ENCODE measurements at places on chromosomes 2 and 18.
A peak's percentile ranks its signal among the peaks of the same experiment; 100 is the strongest.

GRCh38 chr2:166042356-166042755 lies 85.5 kb downstream of the SCN1A start:
- no peak for DNase-seq

DNA sequence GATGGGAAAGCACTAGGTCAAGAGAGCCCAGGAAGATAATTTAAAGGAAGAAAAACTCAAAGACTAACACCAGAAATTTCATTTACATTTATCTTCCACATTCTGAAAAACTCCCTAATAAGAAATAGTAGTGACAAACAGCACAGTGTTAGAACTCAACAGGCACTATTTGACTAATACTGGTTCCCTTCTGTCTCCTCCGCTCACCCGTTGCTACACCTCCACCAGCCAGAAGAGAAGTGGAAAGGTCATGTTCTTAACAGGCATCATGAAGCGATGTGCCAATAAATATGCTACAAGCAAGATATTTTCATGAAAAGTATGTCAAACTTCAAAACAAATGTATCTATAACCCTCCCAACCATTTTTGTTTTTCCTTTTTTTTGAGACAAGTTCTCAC lies 5.7 kb downstream of the ROCK1 start:
- DNase-seq = no peak

DNA sequence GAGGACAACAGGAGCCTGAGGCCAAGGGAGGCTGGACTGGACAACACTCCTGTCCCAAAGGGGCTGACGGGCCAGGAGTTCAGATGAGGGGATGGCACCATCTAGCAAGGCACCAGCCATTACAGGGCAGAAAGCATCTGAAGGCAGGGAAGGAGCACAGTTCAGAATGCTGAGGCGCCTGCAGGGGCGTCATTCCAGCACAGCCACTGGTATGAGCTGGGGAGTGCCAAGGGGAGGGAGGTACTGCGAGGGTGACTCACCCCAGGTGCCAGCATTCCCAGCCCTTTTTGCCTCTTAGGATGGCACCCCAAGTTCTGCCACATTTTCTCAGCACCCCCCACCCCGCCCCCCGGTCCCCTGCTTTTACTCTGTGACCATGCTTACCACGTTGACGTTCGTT lies 129.8 kb upstream of the EPAS1 start:
- DNase-seq = no peak

GRCh38 chr2:104249629-104250028 lies 604.3 kb upstream of the POU3F3 start:
- no peak for DNase-seq

GRCh38 chr2:126539101-126539500 lies 116.9 kb upstream of the GYPC start:
- DNase-seq = no peak

DNA sequence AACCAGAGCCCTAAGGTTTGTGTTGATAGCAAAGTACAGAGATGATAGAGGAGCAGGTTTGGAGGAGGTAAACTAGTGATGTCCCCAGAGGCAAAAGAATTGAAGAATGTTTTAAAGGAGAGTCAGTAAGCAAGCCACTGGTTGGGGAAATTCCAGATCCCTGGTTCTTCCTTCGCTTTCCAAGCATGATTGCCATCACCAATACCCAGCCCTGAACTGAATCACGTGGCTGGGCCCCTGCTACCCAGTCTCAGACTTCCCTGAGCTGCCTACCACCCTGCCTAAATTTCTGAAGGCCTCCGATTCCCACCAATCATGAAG lies 310.8 kb upstream of the STON1 start:
- DNase-seq = no peak

- peak; percentile 20 for DNase-seq
Observed at GRCh38 chr18:53698907-53699306, 525.6 kb downstream of the MBD2 start.

DNA sequence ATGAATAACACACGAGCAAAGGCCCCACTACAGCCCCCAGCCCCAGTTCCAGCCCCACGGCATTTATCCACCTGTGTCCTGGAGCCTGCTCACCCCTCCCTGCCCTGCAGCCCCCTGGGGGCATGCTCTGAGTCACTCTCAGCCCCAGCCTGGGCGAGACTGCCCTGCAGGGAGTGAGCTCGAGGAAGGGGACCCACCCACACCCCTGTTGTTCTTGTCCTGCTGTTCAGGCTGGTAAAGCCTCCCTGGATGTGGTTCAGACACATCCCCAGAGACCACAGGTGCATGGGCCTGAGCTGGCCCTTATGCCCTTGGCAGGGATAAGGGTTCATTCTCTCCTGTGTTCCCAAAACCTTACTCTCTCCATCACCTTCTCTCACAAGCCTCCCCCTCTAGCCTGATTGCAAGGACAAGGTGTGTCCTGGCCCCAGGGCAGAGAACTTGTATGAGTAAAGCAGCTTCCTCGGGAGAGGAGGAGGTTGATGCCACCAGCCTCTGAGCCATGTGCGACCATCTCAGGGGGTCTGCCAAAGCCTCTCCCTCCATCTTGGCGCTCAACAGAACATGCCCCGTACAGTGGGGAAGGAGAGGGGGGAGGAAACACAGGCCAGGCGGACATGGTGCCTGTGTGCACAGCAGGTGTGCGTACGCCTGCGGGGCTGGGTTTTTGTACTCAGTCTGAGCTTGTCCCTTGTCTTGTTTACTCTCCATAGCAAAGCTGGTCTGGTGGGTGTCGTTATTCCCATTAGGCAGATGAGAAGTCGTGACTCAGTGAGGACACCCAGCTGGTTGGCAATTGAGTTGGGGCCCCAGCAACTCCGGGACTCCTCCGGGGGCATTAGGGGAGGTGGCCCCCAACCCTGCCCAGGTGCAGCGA lies 64.4 kb downstream of the CIB4 start:
- DNase-seq = no peak

DNA sequence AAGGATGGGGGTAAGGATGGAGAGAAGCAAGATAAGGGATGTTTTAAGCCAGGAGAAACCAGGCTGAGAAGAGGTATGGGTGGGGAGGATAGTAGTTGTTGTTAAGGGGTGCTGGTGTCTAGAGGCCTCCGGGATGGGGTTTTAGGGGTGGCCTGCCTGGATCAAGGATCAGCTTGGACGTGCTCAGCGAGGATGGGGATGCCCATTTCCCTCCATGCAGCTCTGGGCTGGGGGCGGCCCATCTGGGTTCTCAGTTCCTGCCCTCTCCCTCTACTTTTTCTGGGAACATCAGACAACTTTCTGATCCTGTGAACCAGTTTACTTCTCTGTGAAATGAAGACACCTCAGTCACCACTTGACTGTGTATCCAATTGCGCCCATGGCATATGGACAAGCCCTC lies 10.1 kb downstream of the B3GNT2 start:
- no peak for DNase-seq

DNA sequence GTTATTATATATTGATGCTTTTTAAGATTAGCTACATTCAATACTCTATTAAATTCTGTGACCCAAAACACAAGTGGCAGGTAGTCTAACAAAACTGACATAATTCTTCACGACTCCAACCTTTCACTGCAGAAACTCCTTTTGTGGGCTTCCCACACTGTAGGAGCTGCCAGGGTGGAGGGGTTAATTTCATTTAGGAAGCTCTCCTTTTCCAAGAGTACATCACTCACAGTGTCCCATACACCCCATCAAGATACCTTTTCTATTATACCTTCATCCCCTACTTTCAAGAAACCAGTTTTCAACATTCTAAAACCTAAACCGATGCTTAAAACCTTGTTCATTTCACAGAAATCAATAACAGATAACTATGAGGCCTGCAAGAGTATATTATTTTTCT lies 825 bp downstream of the THUMPD2 start:
- no peak for DNase-seq

DNA sequence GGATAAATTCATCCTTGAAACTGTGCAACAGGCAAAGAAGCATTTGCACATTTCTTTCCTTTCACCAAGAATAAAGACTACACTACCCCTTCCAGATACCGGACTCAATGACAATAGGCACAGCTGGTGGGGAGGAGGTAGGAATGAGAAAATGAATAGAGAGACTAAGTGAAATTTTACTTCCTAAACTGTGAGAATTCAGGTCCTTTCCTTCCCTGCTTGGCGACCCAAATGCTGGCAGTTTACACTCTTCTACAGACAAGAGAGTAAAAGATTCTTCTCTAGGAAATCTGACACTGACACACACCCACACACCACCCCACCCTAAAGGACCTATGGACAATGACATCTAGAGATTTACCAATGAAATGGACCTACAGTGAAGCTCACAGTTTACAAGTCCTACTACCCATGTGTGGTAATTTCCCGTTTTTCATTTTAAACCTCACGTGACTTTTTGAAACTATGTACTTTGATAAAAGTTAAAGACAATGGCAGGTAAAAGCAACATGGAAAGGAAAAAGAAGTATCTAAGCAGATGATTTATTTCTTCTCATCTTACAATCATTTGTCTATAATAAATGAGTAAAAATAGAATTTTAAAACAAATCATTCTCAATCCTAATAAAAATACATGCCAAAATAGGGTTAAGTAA lies 27.9 kb downstream of the REV1 start:
- DNase-seq = no peak

GRCh38 chr2:118893100-118893499 lies 45.7 kb upstream of the EN1 start:
- no peak for DNase-seq

DNA sequence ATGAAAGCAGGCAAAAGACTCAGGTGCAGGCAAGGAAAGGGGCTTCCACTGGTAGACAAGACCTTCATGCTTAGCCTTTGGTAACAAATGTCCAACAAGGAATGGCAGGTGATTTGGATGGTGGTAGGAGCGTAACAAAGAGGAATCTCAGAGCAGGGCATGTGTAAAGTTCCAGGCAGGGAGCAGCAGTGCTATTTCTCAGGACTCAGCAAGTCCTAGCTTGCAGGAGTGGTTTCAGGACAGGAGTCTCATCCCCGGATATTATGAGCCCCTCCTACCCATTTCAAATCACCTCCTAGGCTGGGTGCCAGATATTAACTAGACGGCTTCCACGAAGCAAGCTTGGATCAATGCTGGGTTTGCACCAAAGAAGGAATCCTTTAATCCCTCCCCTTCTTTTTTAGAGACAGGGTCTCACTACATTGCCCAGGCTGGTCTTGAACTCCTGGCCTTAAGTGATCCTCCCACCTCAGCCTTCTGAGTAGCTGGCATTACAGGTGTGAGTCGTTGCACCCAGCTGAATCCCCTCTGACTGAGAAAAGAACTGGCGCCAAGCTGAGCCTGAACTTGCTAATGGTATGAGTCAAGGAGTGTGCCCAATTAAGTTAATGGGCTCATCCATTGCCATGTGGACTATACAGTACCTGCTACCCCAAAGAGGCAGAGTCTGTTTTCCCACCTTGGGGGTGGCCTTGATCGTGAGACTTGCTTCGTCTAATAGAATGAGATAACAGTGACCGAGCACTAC lies 190.3 kb downstream of the ARL4C start:
- DNase-seq = no peak

DNA sequence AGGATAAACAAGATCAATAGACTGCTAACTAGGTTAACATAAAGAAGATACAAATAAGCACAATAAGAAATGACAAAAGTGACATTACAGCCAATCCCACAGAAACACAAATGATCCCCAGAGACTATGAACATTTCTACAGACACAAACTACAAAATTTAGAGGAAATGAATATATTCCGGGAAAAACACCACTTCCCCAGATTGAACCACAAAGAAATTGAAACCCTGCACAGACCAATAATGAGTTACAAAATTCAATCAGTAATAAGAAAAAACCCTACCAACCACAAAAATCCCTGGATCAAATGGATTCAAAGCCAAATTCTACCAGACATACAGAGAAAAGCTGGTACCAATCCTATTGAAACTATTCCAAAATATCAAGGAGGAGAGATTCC lies 232.4 kb upstream of the RBMS1 start:
- DNase-seq = no peak

All from NT2/D1 (cell line).